Hindlimb muscle (tissue), 1 donor: ENCODE measurements at places on chromosomes 16 and 17. TPM values are rescaled to one million over a fixed set of nuclear protein-coding genes. Genes with fewer than 3 reads are reported as not detected.

Gene HS3ST2
- polyA plus RNA-seq = not detected

Gene ERI2
- polyA plus RNA-seq = 18.2 TPM

Gene GAST
- not detected for polyA plus RNA-seq

Gene LITAFD
- polyA plus RNA-seq = not detected

GRCh38 chr17:8857919-8858318 is 9.6 kb downstream of the PIK3R6 start:
- DNase-seq = no peak

DNA sequence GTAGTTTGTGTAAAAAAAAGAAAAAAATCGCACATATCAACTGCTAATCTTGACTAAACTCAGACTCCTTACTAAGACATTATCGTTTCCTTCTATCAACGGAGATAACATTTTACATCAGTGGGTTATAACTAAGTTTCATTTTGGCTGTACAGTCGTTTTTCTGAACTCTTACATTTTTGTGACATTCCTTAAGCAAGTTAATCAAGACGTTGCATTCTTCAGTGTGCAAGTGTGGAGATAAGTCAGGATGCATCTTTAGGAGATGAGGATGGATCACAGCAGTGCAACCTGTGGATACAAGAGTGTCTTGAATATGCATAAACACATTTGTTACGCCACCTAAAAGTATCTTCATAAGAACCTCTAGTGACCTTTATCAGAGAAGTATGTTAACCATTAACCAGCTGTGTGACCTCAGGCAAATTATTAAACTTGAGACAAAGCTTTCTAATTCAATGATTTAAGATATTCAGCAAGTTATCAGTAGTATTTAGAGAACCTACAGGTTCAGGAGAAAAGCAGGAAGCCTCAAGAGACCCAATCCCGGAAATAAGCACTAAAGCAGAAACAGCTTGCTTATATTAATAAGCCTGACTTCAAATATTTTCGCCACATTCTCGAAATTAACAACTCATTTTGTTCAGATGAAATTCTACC is 9.4 kb downstream of the CMC2 start:
- no peak for DNase-seq

- DNase-seq = peak; percentile 84
These were observed 11.5 kb upstream of the PITPNA start for GRCh38 chr17:1573932-1574696.

Gene KRTAP4-4
- not detected for polyA plus RNA-seq

DNA sequence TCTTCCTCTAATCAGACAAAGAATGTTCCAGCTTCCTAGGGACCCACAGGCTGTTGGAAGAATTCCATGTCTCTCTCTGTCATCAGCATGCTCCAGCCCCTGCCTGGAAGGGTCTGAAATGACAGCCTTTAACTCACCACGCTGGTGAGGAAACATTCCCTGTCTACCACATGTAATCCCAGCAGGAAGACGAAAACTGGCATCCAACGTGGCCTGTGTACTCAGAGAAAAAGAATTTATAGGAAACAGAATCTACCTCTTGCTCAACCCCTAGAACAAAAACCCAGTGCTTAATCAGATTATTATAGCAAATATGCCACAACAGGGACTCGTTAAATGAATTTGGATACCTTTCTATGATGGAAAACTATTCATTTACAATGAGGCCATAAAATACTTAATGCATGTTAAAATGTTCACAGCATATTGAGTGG is 147.3 kb upstream of the FOXF1 start:
- DNase-seq = no peak

- peak; percentile 100 for DNase-seq
These were observed 461 bp upstream of the FDXR start for GRCh38 chr17:74873037-74873873.

- DNase-seq = no peak
These were observed 190.2 kb downstream of the SOX9 start for GRCh38 chr17:72311004-72311403.

DNA sequence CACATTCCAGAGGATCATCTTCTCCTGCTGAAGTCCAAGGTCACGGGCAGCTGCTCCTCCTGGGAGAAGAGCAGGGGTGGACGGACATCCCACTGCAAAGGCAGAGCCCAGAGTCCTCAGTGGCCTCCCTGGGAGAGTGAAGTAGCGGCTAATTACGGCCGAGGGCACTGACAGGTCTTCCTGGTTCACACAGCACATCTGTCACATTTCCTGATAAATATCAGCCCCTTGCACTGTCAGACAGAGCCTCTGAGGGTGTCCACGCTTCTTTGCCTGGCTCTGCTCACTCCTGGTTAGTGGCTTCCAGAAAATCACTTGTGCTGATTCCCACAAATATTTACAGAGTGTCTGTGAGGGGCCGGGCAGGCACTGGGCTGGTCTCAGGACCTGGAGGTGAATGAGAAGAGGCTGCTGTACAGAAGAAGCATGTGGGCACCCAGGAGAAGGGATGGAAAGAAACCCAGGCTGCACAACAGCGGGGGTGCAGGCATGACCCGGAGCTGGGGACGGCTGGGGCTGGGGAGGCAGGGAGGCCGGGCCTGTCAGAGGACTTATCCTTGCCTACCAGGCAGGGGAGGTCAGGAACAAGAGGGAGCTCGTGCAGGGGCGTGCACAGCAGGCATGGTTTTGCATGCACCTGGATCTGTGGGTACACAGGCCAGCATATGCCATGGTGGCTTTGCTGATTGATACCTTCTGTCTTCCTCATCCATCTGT is 258.2 kb upstream of the TNRC6C start:
- no peak for DNase-seq

- no peak for DNase-seq
These were observed 12.3 kb upstream of the NLRC3 start for GRCh38 chr16:3589441-3589921.

Gene CA7
- not detected for polyA plus RNA-seq

Gene OR4D1
- polyA plus RNA-seq = 0.05 TPM

DNA sequence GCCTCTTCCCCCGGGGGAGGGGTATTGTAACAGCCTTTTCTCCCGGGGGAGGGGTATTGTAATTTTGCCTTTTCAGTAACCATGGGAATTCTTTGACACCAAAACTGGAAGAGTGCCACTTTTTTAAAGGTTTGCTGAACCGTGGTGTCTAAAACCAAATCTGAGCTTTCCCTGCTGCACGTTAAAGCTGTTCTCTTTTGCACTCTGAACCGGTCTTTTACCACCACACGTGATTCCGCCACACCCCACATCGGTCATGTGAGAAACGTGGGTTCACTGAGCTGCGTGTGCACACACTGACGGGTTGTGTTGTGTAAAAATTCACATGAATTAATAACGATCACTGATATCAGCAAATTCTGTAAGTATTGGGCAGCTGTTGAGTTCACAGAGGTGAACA is 9.2 kb upstream of the ACSF3 start:
- DNase-seq = no peak

DNA sequence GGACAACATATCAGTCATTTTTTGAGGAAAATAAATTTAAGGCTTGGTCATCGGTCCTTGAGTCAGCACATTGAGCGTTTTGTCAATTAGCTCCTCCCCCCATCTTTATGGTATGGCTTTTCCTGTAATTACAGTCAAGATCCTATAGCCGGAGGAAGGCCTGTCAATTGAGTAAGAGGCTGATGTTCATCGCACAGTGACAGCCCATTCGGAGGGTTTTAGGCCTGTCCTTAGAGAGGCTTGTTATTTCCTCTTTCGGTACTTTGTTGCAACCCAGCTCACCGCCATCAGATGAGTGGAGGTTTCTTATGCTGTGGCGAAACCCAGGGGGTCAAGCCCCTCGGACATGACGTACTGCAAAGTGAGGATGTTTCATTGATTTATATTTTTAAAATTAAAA is 395.2 kb downstream of the WWOX start:
- DNase-seq = no peak

- no peak for DNase-seq
These were observed 187.8 kb downstream of the RAB11FIP4 start for GRCh38 chr17:31579265-31579664.

- no peak for DNase-seq
These were observed 120.3 kb downstream of the CYB561 start for GRCh38 chr17:63325808-63326207.

DNA sequence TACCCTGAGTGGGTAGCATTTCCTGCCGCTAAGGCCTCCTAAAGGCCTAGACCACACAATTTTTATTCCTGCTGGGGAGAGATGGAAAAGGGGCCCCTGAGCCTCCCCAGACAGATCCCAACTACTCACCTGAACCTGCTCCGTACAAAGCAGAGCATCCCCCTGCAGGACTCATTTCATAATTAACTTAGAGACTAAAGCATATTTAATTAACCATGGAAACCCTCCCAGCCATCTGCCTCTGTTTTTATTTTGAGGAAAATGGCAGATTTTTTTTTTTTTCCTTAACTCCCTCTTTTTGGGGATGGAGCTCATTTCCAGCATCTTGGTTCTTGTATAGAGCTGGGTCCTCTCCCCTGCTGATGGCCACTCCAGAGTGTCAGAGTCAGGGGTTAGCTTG is 96.5 kb upstream of the CRHR1 start:
- DNase-seq = no peak

GRCh38 chr17:17497065-17497844 is 1.1 kb upstream of the RASD1 start:
- no peak for DNase-seq

Gene TMEM98
- 35.2 TPM for polyA plus RNA-seq

DNA sequence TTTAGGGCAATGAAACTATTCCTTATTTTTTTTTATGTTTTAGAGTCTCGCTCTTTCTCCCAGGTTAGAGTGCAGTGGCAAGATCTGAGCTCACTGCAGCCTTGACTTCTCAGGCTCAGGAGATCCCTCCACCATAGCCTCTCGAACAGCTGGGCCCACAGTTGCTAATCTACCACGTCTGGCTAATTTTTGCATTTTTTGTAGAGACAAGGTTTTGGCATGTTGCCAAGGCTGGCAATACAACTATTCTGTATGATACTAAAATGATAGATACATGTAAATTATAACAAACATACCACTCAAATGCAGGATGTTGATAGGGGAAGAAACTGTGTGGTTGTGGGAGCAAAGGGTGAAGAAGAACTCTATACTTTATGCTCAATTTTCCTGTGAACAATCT is 401.3 kb downstream of the ZFHX3 start:
- no peak for DNase-seq
